ENCODE measurements at places on chromosomes 2 and 18. TPM values are rescaled to one million over a fixed set of nuclear protein-coding genes. Genes with fewer than 3 reads are reported as not detected.

DNA sequence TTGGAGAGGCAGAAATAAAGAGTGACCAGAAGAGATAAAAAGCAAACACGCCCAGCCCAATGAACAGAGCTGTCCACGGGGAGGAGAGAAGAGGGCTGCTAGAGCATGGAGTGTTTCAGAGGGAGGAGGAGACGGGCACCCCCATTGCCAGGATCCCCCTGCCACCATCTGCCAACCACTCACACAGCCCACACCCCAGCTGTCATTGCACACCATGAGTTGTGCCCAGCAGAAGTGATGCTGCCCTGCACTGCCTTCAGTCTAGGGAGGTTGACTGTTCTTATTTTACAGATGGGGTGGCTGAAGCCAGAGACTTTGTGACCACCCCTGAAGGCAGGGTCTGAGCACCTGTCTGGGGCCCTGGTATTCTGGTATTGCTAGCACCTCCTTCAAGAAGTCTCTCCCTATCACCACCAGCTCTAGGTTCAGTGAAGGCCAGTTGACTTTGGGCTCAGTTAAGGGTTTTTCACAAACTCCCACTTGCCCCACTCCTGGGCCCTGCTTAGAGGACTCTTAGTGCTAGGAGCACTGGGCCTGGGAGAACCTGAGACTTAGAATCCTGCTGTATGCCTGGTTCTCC, 2.4 kb downstream of the FABP1 start:
- H3K4me1 ChIP-seq, result no peaks in the 10 kb centered on the region
- no peaks in the 10 kb centered on the region for H3K27me3 ChIP-seq
- no peak for DNase-seq

DNA sequence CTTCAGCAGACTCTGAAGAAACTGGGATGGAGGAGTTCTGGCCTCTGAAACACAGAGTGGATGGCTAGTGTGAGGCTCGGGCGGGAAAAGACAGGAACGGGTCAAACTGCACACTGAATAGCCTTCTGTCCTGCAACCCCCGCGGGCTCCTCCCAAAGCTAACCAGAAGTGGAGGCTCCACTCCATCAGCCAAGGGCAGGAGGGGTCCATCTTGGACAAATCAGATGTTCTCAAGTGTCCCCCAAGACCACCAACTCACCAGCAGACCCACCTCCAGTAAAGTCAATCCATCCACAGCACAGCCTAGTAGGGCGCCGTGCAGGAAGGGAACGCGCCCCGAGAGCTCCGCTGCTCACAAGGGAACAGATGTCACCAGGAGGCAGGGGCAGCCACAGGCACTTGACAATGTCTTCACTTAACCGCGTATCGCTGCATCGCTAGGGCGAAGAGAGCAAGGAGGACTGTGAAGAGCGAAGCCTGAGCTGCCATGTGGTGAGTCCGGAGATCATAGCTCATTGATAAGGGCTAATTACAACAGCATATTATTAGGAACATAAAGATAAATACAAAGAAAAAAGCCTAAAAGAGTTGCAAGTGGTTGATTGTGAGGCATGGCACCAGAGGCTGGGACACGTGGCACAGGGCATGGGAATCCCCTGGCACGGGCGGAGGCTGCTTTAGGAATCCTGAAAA, 494.6 kb upstream of the MYT1L start:
- no peaks in the 10 kb centered on the region for H3K4me1 ChIP-seq
- H3K36me3 ChIP-seq, result no peaks in the 10 kb centered on the region
- H3K27me3 ChIP-seq, result no peaks in the 10 kb centered on the region
- H3K4me3 ChIP-seq, result no peak overlapping the region

GRCh38 chr2:13558368-13558767, 841.6 kb downstream of the TRIB2 start:
- H3K27ac ChIP-seq, result no peak overlapping the region
- no peaks in the 10 kb centered on the region for H3K27me3 ChIP-seq
- no peak for DNase-seq
- H3K4me1 ChIP-seq, result no peaks in the 10 kb centered on the region
- no peak overlapping the region for H3K4me3 ChIP-seq
- H3K36me3 ChIP-seq, result no peaks in the 10 kb centered on the region

DNA sequence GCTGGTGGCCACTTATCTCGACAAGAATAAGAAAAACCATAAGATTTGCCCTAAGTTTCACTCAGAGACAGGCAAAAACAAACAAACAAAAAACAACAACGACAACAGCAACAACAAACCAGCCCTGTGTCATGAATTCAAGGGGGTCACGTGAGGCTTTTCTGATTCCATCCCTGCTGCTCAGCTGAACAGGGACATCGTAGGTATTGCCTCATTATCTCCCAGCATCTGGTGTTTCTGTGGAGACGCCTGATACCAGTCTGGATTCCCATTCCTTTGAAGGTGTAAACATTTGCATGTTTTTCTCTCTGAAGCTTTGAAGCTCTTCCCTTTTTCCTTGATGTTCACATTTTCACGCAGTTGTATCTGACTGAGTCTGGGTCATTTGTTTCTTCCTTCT, 117.4 kb downstream of the KCNF1 start:
- H3K4me1 ChIP-seq, result no peaks in the 10 kb centered on the region
- no peaks in the 10 kb centered on the region for H3K36me3 ChIP-seq
- no peak overlapping the region for H3K27ac ChIP-seq
- H3K4me3 ChIP-seq, result no peak overlapping the region
- DNase-seq, result no peak
- H3K27me3 ChIP-seq, result no peaks in the 10 kb centered on the region

- H3K36me3 ChIP-seq, result no peaks in the 10 kb centered on the region
- no peaks in the 10 kb centered on the region for H3K27me3 ChIP-seq
- H3K4me3 ChIP-seq, result no peak overlapping the region
Measured at GRCh38 chr2:99867770-99868169, 274.6 kb downstream of the AFF3 start.

- H3K27ac ChIP-seq, result peak overlapping the region; percentile 45
- no peaks in the 10 kb centered on the region for H3K27me3 ChIP-seq
- H3K4me3 ChIP-seq, result no peak overlapping the region
- H3K36me3 ChIP-seq, result no peaks in the 10 kb centered on the region
- DNase-seq, result peak; percentile 95
- H3K4me1 ChIP-seq, result peaks cover 25% of the 10 kb centered on the region
Measured at GRCh38 chr2:127398239-127398590, 10.4 kb upstream of the MAP3K2 start.

DNA sequence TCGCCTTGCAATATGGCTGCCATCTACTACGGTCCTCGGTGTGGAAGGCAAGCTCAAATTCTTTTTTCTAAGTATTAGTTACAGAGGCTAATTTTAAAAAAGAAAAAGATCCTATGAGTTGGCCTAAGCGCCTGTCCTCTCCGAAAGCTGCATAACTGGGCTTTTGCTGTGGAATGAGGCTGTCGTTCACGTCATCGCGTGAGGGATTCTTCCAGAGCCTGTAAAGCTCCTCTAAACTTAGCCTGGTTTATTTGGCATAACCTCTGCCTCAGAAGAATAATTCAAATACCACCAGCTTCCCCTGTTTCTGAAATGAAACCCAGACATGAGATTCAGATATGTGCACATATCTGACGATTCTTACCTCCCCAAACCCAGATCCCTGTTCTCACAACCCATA, 187.4 kb downstream of the DNER start:
- H3K4me1 ChIP-seq, result no peaks in the 10 kb centered on the region
- no peak overlapping the region for H3K27ac ChIP-seq
- H3K27me3 ChIP-seq, result no peaks in the 10 kb centered on the region
- H3K4me3 ChIP-seq, result no peak overlapping the region

- H3K4me3 ChIP-seq, result no peak overlapping the region
- no peaks in the 10 kb centered on the region for H3K36me3 ChIP-seq
- no peak overlapping the region for H3K27ac ChIP-seq
- no peak for DNase-seq
- no peaks in the 10 kb centered on the region for H3K27me3 ChIP-seq
Measured at GRCh38 chr2:173358616-173359015, 3.9 kb downstream of the CDCA7 start.

DNA sequence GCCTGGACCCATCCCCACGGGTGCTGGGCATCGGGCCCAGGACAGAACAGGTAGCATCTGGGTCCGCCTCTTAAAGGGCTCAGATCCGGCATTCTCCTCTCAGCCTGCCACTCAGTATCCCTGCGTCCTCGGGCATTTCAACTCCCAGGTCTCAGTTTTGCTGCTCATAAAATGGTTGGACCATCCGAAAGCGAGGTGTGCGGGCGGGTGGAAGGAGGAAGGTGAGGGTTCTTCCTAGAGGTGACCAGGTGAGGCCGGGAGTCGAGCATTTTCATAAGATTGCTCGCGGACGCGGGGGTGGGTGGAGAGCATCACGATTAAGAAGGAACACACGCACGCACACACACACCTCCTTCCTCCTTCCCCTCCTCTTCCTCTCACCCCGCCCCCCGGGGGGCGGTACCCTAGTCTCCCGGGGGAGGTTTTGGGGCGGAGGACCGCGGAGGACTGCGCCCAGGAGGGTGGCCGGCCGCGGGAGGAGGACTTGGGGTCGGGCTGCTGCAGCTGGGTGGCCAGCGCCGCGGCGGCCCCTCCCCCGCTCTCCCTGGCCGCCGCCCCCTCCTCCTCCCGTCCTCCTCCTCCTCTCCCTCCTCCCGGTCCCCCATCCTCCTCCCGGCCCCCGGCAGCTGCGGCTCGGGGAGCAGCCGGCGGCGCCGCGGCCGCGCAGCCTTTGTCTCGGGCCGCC, 97.9 kb upstream of the GPR45 start:
- H3K4me3 ChIP-seq, result no peak overlapping the region
- H3K36me3 ChIP-seq, result no peaks in the 10 kb centered on the region
- no peaks in the 10 kb centered on the region for H3K4me1 ChIP-seq
- no peak overlapping the region for H3K27ac ChIP-seq

DNA sequence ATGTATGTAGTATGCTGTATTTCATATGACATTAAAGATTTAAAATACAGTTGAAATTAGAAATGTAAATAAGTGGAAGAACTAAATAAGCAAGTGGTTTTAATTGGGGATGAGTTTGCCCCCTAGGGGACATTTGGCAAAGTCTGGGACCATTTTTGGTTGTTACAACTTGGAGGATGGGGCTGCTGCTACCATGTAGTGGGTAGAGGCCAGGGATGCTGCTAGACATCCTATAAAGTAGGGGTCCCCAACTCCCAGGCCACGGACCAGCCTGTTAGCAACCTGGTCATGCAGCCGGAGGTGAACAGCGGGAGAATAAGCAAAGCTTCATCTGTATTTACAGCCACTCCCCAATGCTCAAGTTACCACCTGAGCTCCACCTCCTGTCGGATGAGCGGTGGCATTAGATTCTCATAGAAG, 27.9 kb upstream of the ASNSD1 start:
- H3K4me1 ChIP-seq, result no peaks in the 10 kb centered on the region
- no peak overlapping the region for H3K4me3 ChIP-seq
- no peaks in the 10 kb centered on the region for H3K27me3 ChIP-seq
- DNase-seq, result no peak
- no peaks in the 10 kb centered on the region for H3K36me3 ChIP-seq

DNA sequence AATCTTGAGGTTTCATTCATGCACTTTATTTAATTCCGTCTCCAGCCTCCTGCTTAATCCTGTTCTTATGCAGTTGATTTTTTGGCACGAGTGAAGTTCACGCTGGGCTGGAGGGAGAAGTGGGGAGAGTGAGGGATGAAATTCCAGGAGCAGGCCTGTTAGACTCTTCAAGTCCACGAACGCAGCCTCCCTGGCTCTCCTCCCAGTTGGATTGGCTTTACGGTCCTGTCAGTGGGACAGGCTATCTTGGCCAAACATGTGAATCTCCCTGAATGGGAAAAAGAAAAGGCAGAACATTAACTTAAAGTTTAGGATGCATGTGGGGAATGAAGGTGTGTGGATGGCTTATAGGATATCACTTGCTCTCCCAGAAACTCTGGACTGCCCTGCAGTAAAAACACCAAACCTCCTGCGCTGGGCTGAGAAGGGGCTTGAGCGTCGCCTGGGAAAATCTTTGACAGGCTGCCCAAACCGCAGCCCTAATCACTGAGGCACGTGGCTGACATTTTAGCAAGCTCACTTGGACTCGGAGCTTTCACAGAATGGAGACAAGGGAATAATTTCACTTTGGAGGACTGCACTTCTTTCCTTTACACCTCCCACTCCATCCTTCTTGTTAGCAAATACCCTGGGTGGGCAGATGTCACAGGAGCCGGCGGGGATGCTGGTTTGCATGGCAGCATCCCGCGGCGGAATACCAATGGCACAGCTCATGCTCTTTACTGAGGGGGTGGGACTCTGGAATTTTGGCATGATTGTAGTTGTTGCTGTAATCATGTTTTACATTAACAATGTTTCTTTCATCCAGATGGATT, 93.9 kb downstream of the ACKR3 start:
- no peak overlapping the region for H3K4me3 ChIP-seq
- peak overlapping the region; percentile 47 for H3K27ac ChIP-seq
- H3K36me3 ChIP-seq, result no peaks in the 10 kb centered on the region
- DNase-seq, result peak; percentile 85

DNA sequence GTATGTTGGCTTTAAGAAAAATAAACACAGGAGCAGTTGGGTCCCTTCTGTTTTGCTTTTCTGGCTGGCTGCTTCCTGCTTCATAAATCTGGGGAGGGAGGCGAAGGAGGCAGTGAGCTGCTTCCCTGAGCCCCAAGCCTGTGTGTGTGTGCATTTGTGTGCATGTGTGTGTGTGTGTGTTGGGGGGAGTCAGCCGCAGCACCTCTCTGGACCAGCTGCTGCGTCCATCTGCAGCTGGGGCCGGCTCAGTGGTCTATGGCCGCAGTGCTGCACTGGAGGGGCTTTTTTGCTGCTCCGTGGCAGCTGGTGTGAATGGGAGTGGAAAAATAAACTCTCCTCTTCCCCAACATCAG, 192.3 kb downstream of the RNF144A start:
- no peaks in the 10 kb centered on the region for H3K4me1 ChIP-seq
- no peaks in the 10 kb centered on the region for H3K27me3 ChIP-seq
- H3K4me3 ChIP-seq, result no peak overlapping the region
- no peak overlapping the region for H3K27ac ChIP-seq

DNA sequence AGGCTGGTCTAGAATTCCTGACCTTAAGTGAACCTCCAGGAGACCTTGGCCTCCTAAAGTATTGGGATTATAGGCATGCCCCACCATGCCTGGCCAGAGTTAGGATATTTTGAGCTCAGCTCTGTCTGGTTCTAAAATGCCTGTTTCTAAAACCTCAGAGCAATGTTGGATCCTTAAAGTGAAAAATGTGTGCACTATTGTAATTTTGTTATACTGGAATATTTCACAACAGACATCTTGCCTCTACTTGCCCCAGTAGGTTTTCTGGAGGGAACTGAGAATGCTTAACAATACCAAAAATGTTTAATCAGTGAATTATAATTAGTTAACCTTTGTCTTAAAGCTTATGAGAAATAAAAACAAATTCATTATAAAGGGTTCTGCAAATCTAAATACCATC, 144.6 kb upstream of the CCDC195 start:
- no peaks in the 10 kb centered on the region for H3K36me3 ChIP-seq
- no peak overlapping the region for H3K27ac ChIP-seq
- no peaks in the 10 kb centered on the region for H3K27me3 ChIP-seq
- DNase-seq, result no peak

- H3K27ac ChIP-seq, result no peak overlapping the region
- no peaks in the 10 kb centered on the region for H3K27me3 ChIP-seq
- no peak overlapping the region for H3K4me3 ChIP-seq
Measured at GRCh38 chr2:110940376-110940910, 180.3 kb upstream of the BCL2L11 start.

- no peak overlapping the region for H3K27ac ChIP-seq
- peaks cover 11% of the 10 kb centered on the region for H3K36me3 ChIP-seq
- no peak for DNase-seq
- no peak overlapping the region for H3K4me3 ChIP-seq
- H3K27me3 ChIP-seq, result no peaks in the 10 kb centered on the region
Measured at GRCh38 chr18:12479982-12480381, 72.3 kb downstream of the PRELID3A start.

The MERTK gene
- 13.7 TPM for total RNA-seq

The SPEG gene
- 90.8 TPM for total RNA-seq

The CTAGE1 gene
- not detected for total RNA-seq

The CENPA gene
- 0.35 TPM for total RNA-seq

The IL1B gene
- total RNA-seq, result 2.6 TPM

The FAM228A gene
- 0.51 TPM for total RNA-seq

The B3GNT7 gene
- total RNA-seq, result 4.0 TPM

The SMAD4 gene
- 102 TPM for total RNA-seq

The RGPD3 gene
- total RNA-seq, result 0.48 TPM

The GAL3ST2 gene
- 0.56 TPM for total RNA-seq

The SGO2 gene
- 2.5 TPM for total RNA-seq
